Right lobe of liver (tissue), 6 donors: ENCODE measurements at places on chromosomes 1 and 21. TPM values are rescaled to one million over a fixed set of nuclear protein-coding genes. Genes with fewer than 3 reads are reported as not detected.

- DNase-seq: no peak
Observed at GRCh38 chr1:156627313-156627880, 8.2 kb downstream of the HAPLN2 start.

DNA sequence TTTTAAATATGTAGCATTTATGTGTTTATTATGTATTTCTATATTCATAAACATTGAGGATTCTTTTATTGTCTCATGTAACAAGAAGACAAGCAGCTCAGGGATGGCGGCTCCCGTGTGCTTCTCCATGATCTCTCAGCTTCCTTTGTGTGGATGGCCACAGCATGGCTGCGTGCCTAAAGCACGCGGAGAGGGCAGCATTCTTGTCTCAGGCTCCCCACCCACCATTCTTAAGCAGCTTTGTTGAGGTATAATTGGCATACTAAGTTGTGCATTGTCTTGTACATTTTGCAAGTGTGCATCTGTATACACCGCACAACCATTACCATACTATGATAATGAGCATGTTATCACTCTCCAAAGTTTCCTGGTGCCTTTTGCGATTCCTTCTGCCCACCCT lies 81.6 kb downstream of the CAMTA1 start:
- DNase-seq: no peak

The FCGR3A gene
- total RNA-seq: 127 TPM

The CELA3A gene
- not detected for total RNA-seq

The DISP3 gene
- total RNA-seq: not detected

The DCDC2B gene
- total RNA-seq: not detected

The LAMB3 gene
- total RNA-seq: 9.3 TPM

- no peak for DNase-seq
Observed at GRCh38 chr1:18751425-18751824, 108.0 kb downstream of the TAS1R2 start.

The ZMYND12 gene
- 1.7 TPM for total RNA-seq

The ADORA3 gene
- 4.7 TPM for total RNA-seq

GRCh38 chr1:41919764-41920397 lies 1.2 kb upstream of the HIVEP3 start:
- DNase-seq: no peak

The DTL gene
- 0.34 TPM for total RNA-seq

- DNase-seq: no peak
Observed at GRCh38 chr1:237171454-237172117, 129.6 kb downstream of the RYR2 start.

The SH3GLB1 gene
- total RNA-seq: 24.3 TPM

The FOXE3 gene
- not detected for total RNA-seq

The LCE1D gene
- total RNA-seq: not detected

DNA sequence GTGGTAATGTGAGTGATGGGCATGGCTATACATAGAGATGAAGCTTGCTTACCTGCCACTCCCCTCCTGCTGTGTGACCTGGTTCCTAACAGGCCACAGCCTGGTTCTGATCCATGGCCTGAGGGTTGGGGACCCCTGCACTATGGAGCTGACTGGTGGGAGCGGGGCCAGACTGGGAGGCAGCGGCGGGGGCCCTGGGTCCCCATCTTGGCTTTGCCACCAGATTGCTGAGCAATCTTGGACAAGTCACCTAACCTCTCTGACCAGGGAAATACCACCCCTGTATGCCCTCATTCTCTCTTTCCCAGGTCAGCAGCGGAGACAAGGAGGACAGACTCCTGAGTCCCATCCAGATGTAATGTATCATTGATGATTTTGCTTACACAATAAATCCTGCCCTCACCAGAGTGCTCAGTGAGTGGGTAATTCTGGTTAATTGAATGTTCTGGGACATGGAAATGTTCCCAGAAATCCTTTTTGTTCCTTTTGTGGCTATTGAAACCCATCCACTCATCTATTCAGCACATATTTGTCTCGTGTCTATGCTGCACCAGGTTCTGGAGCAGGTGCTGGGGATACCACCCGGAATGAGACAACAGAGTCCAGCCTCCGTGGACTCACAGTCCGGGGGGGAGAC lies 4.1 kb upstream of the ARHGEF10L start:
- no peak for DNase-seq

GRCh38 chr1:56569661-56570060 lies 9.7 kb downstream of the PLPP3 start:
- DNase-seq: peak; percentile 78

GRCh38 chr1:48035371-48036141 lies 38.4 kb upstream of the TRABD2B start:
- DNase-seq: no peak

DNA sequence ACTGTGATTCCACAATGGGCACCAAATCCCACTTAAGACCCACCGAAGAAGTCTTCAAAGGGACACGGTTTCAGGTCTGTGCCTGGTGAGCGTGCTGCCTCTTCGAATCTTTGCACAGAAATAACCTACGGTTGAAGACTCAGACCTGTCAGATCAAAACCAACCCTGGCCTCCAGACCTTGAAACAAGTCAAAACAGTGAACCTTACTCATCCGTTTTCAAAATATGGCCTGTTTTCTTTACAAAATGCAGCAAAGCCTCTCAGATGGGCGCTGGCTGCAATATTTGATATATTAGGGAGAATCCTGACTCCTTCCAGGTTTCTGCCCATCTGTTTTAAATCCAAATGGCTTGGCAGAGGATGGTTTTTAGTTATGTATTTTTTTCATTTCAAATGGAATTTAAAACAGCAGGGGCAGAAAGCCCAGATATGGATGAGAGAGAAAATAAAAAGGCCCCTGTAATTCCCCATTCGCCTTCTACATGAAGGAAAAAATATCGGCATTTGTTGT lies 14.0 kb downstream of the JUN start:
- DNase-seq: no peak

DNA sequence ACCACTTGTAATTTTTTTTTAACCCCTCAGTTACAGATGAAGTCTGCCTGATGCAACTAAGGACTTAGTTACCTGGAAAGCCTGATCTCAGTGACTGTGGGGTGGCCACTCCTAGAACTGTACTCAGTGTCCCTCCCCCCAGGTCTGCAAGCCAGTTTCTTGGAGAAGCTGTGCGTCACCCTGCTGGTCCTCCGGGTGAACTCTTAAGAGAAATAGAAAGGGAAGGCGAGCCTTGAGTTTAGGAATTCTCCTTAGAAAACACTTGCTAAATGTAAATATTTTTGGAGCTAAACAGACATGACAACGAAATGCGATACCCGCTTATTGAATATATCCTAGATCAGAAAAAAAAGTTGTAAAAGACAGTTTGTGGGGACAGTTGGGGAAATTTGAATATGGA lies 730 bp downstream of the SLC16A4 start:
- no peak for DNase-seq

The OR2W3 gene
- total RNA-seq: 1.2 TPM

DNA sequence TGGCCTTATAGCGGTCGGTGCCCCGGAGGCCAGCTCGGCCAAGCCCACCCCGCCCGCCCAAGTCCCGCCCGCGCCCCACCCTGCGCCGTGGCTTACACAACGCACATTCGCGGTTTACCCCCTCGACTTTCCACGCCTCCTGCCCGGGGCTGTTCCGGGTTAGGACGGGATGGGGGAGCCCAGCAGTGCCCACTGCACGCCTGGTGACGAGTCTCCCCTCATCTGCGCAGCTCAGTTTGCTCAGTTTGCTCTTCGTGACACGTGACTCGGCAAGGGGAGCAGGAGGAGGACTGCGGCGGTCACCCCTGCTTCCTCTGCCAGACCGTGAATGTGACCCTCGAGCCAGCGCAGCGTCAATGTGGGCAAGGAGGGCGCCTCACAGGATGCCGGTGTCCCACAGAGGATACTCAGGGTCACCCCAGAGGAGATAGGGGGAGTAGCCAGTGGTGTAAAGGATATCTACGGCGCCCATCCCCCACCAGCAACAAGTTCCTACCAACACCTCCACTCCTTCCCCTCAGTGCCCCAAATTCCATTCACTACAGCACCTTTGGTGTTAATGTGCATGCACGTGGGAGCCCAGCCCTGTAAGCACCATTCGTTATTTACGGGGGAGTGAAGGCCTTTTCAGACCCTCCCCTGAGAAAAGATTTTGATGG lies 350 bp upstream of the S100A6 start:
- DNase-seq: peak; percentile 72

- DNase-seq: no peak
Observed at GRCh38 chr1:233897325-233898162, 6.9 kb upstream of the SLC35F3 start.

DNA sequence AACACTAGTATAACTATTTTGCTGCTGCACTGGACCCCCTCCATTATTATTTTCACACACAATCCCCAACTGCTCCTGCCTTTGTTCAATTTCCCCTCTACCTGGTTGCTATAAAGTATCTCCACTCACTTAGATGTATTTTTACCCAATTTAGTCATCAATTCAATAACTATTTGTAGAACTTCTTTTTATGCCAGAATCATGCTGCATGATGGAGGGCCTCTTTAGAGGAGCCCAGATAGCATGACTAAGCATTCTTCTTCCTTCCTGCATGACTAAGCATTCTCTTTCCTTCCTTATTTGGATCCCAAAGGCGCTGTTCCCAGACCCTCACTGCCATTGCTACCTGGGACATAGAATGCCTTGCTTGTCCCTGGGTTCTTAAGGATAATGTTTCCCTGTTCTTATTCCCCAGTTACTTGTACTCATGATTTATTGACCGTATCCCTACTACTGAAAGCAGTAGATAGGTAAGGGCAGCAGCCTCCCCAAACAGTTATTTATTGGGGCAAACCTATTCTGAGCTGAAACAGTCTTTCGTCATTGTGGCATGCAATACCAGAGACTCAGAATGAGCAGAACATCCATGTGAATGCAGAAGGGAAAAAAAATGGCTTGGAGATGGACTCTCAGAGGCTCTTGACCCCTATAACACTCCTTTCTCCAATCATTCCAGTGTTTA lies 89.3 kb upstream of the AKT3 start:
- no peak for DNase-seq

The COL16A1 gene
- 2.3 TPM for total RNA-seq

DNA sequence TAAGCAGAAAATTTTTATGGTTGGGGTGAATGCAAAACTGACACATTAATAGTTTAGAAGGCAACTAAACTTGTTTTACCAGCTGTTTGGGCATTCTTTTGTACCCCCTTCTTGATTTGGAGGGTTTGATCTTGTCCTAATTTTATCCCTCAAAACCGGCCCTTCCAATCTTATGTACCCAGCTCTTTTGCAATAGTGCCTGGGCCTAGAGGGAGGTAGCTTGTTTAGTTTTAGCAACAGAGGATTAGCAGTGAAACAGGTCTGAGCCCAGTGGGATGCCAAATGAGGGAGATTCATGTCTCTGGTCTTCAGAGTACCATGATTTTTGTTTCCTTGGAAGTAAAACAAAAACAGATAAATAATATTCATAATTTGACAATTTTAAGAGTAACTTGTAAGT lies 45.1 kb downstream of the CRP start:
- DNase-seq: no peak

The PLEKHG5 gene
- 1.4 TPM for total RNA-seq

The MIER1 gene
- 19.2 TPM for total RNA-seq

DNA sequence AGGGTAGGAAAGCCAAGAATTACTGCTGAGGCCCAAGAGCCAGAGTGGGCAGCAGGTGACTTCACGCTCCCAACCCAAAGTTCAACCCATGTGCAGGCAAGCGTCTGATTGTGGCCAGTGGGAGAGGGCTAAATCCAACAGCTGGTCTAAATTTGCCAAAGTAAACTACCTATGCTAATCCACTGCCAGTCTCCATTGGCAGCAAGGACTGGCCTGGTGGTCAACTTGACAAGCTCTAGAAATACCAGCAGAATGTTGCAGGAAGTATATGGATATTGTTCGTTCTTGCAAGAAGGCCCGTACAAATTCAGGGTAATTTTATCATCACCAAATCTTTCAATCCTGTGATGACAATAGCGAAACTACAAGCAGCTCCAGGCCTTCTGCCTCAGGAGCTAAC lies 1.5 kb downstream of the TMEM63A start:
- peak; percentile 90 for DNase-seq

GRCh38 chr1:109535971-109536491 lies 3.6 kb upstream of the GPR61 start:
- no peak for DNase-seq

GRCh38 chr1:184039126-184039525 lies 1.6 kb upstream of the COLGALT2 start:
- DNase-seq: no peak

- DNase-seq: no peak
Observed at GRCh38 chr1:79902418-79902817, 895.9 kb upstream of the ADGRL4 start.

DNA sequence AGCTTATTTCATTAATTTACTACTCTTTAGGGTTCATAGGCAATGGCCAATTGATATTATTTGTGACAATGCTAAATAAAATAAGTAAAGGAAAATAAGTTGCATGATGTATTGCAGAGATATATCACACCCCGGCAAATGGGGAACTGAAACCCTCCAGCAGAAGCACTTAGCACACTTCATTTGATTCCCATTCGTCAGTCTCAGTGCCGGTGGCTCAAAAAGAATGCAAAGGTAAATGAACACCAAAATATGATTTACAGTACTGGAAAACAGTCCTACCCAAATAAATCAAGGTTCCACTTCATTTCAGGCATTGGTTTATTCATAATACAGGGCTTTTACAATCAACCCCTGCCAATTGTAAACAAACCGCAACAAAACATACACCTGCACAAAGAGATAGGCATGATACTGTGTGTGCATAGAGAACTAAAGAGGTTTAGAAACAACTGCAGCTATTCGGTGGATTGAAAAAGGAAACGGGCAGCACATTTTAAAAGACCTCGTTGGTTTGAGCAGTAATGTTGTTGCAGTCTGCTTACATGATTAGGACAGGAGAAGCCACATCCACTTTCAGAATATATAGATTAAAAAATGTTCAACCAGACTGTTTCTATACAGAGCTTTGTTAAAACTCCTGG lies 1019.2 kb downstream of the TTLL7 start:
- no peak for DNase-seq

- DNase-seq: no peak
Observed at GRCh38 chr1:197680311-197680710, 95.0 kb downstream of the DENND1B start.

- DNase-seq: no peak
Observed at GRCh38 chr1:25914074-25914995, 8.1 kb upstream of the STMN1 start.

- DNase-seq: no peak
Observed at GRCh38 chr1:22406722-22407495, 44.7 kb upstream of the ZBTB40 start.

- DNase-seq: no peak
Observed at GRCh38 chr1:27598902-27599528, 4.9 kb downstream of the AHDC1 start.

DNA sequence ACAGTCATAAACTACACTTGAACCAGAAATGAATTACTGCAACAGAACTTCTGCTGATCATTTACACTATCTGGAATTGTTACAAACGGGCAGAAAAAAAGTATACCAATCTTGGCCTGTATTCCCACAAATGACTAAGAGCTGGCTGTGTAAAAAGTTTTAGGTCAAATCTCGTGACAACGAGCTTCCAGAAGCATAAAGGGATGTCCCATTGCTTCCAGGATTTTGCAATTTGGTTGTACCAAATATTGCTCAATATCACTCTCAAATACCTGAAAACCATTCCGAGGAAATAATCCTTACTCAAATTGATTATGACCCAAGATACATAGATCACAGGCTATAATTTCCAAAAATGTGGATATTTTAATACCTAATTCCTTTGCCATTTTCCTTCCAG lies 175.6 kb downstream of the TBX15 start:
- DNase-seq: no peak
